Suppressor macrophage treated with lipopolysaccharide for 4 hours (primary cell): ENCODE measurements at places on chromosomes 5 and 9.
A peak's percentile ranks its signal among the peaks of the same experiment; 100 is the strongest.

GRCh38 chr5:10556893-10557746 lies 6.8 kb upstream of the ANKRD33B start:
- DNase-seq, result no peak

GRCh38 chr5:101897914-101898313 lies 398.2 kb downstream of the SLCO4C1 start:
- DNase-seq, result no peak

- DNase-seq, result no peak
Observed at GRCh38 chr9:23538067-23538402, 288.0 kb downstream of the ELAVL2 start.

- peak; percentile 78 for DNase-seq
Observed at GRCh38 chr9:126347911-126348760, 21.5 kb downstream of the MVB12B start.

GRCh38 chr9:106745457-106745856 lies 117.5 kb upstream of the ZNF462 start:
- no peak for DNase-seq

DNA sequence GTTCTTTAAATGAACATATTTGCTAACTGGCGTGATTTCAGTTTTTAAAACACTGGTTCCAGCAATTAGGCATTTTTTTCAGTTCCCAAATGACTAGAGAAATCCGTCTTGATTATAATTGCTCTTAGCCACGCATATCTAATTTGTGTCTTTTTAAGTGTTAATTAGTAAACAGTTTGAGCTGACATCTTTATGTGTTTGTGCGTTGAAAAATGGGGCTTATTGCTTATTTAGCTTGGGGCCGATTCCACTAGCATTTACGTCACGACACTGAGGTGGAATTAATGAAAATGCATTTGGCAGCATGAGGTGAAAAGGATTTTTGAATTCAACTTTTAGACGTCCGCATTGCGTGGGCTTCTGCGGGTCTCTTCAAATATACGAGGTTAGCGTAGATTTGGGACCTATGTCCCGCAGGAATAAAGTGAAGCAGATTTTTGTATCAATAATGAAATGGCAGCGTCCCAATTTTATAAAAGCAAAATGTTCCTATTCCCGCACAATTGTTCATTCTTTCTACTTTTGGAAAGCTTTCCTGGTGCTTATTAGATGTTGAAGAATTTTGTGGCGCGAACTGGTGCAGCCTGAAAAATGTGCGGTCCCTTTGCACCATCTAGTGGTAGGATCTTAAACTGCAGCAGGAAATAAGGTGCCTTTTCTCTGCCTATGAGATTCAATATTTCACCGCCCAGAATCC lies 122.7 kb upstream of the LMX1B start:
- peak; percentile 77 for DNase-seq

DNA sequence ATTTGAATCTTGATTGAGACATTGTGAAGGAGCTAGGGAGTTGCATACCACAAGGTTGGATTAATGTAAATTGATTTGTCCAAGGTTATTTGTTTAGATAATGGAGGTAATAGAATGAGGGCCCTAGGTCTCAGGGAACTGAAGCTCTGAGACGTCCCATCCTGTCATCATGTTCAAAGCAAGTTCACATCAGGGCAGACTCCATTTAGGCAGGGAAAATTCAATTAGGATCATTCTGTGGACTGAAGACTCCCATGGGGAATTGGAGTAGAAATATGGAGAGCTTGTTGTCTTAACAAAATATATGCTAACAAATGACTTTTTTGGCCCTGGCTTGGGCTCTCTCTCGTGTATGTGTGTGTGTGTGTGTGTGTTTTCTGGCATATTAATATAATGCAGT lies 722.0 kb upstream of the ADAMTS16 start:
- no peak for DNase-seq

DNA sequence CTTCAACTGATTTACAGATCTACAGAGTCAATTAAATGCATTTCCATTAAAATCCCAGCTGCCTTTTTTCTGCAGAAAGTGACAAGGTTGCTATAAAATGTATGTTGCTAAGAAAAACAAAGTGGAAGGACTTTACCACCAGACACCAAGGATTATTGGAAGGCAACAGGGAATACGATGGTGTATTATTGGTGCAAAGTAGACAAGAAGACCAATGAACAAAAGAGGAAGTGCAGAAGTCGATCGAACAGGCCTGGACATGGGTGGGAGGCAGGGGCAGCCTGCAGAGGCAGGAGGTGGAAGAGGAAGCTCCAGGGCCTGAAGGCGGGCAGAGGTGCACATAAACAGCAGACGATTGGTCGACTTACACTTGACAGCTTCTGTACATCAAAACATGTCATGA lies 10.6 kb upstream of the SLC6A19 start:
- peak; percentile 26 for DNase-seq

- no peak for DNase-seq
Observed at GRCh38 chr5:110865400-110866094, 126.7 kb downstream of the SLC25A46 start.

GRCh38 chr5:61669531-61669930 lies 337.5 kb downstream of the ZSWIM6 start:
- peak; percentile 17 for DNase-seq

- DNase-seq, result no peak
Observed at GRCh38 chr9:137556069-137556838, 4.6 kb downstream of the MRPL41 start.

DNA sequence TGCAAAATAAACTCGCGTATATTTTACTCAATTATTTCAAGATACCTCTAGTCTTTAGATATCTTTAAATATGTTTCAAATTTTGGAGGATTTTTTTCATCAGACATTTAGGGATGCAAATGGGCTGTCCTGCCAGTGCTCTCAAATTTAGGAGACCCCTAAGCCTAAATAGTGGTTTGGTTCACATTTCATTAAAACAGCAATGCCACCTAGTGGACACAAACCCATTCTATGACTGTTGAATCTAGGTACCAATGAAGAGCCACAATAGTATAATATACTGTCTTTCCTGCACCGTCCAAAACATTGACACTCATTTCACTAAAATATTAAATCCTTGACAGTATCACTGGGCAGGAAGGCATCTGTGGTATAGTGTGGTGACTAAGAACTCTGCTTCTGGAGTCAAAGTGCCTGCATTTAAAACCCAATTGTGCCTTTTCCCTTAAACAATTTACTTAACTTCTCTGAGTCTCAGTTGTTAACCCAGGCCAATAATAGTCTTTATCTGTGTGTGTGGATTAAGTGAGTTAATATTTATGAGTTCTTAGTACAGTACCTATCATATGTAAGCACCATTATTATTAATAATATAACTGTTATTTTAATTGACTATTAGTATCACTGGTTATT lies 148.0 kb downstream of the RORB start:
- peak; percentile 4 for DNase-seq

DNA sequence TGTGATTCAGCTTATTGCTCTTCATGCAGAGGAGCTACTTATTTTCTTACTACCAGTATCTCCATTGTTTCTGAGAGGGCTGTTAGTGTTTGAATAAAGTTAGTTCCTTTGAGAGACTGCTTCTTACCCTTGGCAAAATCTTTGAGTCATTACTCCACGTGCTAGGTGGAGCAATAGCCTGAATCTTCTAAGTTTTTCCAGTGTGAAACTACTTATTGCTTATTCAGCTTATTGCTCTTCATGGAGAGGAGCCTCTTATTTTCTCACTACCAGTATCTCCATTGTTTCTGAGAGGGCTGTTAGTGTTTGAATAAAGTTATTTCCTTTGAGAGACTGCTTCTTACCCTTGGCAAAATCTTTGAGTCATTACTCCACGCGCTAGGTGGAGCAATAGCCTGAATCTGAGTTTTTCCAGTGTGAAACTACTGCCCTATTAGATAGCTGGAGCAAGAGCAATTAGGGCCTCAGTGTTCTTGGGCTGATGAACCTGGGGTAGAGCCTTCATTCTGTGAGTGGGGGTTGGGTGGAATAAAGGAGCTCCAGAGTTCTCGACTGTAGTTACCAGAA lies 41.9 kb downstream of the GPBP1 start:
- DNase-seq, result peak; percentile 35

- DNase-seq, result peak; percentile 62
Observed at GRCh38 chr5:157342822-157343402, 77.0 kb downstream of the CYFIP2 start.

DNA sequence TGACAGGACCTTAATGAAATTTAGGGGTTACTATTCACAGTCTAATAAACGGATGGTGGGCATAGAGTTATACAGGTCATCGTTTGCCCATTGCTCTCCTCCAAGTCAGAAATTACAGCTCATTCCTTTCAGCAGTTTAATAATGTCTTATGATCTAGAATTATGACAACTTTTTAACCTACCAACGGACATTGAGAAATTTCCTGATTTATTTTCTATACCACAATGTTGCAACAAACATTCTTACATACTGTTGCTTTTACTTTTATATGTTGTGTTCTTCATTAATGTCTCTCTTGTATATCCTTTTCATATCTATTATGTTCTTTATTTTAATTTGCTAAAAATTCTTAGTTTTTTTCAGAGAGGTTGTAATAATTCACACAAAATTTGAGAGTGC lies 152.8 kb upstream of the PRLR start:
- peak; percentile 40 for DNase-seq

GRCh38 chr5:36444582-36445418 lies 143.1 kb upstream of the RANBP3L start:
- DNase-seq, result peak; percentile 69

GRCh38 chr5:10621832-10622231 lies 58.0 kb downstream of the ANKRD33B start:
- peak; percentile 71 for DNase-seq

DNA sequence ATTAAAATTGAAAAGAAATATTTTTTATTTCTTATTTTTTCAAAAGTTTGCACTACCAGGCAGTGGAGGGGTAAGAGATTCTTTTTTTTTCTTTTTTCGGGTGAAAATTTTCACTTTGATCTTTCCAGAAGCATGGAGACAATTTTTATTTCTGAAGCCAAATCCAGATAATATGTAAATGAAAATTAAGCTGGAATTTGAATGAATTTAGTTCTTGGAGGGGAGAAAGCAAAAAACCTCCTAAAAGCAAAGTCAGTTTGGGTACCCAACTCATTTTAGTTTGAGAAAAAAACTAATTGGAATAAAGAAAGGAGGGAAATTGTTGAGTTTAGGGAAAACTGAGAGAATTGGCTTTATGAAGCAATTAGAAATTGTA lies 872 bp downstream of the ZNF618 start:
- no peak for DNase-seq

GRCh38 chr5:155254399-155254798 lies 240.8 kb downstream of the KIF4B start:
- DNase-seq, result no peak

DNA sequence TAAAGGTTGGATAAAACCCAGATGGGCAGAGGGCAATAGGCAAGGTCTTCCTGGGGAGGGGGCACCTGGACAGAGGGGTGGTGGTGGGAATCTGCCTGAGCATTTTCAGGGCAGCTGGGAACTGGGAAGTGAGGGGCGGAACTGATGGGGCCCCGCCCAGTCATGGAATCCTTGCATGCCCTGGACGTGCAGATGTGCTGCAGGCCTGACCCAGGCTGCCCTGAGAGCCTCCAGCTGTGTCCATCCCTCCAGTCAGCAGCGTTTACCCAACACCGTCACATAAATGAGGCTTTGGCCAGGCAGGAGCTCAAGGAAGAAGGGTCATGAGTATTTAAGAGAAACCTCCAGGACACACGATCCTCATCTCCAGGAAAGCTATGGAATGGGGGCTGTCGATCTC lies 70.3 kb downstream of the DAB2IP start:
- no peak for DNase-seq

GRCh38 chr5:56656846-56657726 lies 158.3 kb upstream of the MAP3K1 start:
- DNase-seq, result no peak

DNA sequence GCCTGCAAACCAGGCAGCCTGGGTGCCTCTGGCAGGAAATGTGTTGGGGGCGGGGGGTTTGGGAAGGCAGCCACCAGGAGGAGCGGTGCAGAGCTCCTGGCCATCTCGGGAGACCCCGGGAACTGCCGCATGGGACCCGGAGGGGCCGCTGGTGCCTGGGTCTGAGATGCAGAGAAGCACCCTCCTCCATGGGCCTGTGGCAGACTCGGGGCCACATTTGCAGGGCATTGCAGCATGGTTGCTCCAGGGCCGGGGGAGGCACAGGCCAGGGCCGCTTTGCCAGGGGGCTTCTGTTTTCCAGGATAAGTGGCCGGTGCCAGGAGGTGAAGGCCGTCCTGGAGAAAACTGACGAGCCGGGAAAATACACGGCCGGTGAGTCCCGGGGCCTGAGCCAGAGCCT lies 1.7 kb downstream of the LCN1 start:
- no peak for DNase-seq

- no peak for DNase-seq
Observed at GRCh38 chr9:109107402-109108240, 12.1 kb downstream of the TMEM245 start.

GRCh38 chr5:115855959-115856358 lies 14.2 kb downstream of the AP3S1 start:
- DNase-seq, result peak; percentile 54

DNA sequence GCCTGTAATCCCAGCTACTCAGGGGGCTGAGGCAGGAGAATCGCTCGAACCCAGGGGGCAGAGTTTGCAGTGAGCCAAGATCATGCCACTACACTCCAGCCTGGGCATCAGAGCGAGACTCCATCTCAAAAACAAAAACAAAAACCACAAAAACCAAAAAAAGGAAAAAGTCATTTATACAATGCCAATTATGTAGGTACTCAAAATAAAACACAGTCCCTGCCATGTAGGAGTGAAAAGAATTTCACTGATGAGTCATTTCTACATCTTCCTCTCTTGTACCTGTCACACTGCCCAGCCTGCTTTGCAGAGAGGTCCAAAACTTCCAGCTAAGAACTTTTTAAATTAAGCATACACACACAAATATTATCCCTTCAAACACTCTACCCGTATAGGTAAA lies 215.8 kb downstream of the EPB41L4A start:
- no peak for DNase-seq

DNA sequence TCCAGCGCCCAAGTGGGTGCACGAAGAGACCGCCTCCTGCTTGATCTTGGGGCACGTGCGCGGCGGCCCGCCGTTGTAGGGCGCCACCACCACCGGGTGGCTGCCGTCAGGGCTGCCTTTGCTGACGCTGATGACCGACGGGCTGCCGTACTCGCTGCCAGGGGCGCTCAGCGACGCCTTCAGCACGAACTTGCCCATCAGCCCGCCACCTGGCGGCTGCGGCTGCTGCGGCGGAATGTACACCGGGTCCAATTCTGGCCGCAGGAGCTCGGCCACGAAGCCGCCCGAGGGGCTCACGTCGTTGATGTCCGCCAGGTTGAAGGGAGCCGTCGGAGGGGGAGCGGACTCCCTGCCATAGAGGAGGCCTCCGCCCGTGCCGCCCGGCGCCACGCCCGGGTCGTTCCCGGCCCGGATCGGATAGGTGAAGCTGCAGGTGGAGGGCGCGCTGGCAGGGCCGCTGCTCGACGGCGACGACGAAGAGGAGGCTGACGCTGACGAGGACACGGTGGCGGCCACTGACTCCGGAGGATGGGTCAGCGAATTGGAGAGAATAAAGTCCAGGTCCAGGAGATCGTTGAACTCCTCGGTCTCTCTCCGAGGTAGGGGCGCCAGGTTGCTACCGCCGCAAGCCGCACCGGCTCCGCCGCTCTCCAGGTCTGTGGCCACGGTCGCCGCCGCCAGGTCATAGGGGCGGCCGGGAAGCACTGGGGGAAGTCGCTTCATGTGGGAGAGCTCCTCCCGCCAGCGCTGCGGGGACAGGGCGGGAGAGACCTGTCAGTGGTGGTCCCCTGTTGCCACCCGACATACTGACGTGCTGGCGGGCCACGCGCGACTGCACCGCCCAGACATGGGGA lies 1.8 kb downstream of the KLF4 start:
- peak; percentile 57 for DNase-seq

- no peak for DNase-seq
Observed at GRCh38 chr5:167888393-167888792, 403.1 kb upstream of the WWC1 start.
